ENCODE measurements at places on chromosomes 16 and 17. TPM values are rescaled to one million over a fixed set of nuclear protein-coding genes. Genes with fewer than 3 reads are reported as not detected.

MYH2 gene
- total RNA-seq = not detected

NPIPB6 gene
- total RNA-seq = 2.0 TPM

DNA sequence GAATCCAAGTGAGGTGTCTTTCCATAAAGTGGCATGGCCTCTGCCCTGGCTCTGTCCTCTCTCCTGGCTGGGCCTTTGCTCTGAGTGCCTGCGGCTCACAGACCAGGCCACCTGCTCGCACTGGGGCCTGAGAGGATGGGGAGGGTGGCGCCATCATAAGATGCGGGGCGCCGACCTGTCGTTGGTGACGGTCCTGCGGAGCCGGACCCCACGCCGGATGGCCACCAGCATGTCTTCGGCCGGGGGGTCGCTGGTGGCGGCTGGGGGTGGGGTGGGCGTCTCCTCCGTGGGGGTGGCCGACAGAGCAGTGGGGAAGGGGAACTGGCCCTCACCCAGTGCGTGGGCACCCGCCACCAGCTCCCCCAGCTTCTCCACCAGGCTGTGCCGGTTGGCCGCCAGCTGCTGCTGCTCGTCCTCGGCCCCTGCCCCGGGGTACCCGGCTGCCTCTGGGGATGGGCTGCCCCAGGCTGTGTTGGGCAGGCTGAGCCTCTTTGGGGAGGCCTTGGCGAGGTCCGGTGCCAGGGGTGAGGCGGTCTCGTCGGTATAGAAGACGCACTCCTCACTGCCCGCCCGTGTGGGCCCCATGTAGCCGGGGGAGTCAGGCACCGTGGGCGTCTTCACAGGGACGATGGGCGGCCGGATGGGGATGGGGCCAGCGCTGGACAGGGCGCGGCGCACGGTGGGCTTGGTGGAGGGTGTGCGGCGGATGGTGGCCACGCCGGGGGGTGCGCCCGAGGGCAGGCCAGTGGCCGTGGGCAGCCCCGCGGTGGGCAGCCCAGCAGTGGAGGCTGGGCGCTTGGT is 17.4 kb downstream of the IL34 start:
- no peak overlapping the region for H3K4me3 ChIP-seq
- H3K27me3 ChIP-seq = no peaks in the 10 kb centered on the region
- H3K27ac ChIP-seq = no peak overlapping the region
- no peaks in the 10 kb centered on the region for H3K4me1 ChIP-seq

RPRML gene
- 0.43 TPM for total RNA-seq

- H3K4me3 ChIP-seq = no peak overlapping the region
- no peaks in the 10 kb centered on the region for H3K36me3 ChIP-seq
- DNase-seq = no peak
- H3K4me1 ChIP-seq = no peaks in the 10 kb centered on the region
- no peak overlapping the region for H3K27ac ChIP-seq
- no peaks in the 10 kb centered on the region for H3K27me3 ChIP-seq
Observed at GRCh38 chr16:89748076-89748475, 26.7 kb downstream of the ZNF276 start.

TMEM100 gene
- total RNA-seq = 1.7 TPM

DNA sequence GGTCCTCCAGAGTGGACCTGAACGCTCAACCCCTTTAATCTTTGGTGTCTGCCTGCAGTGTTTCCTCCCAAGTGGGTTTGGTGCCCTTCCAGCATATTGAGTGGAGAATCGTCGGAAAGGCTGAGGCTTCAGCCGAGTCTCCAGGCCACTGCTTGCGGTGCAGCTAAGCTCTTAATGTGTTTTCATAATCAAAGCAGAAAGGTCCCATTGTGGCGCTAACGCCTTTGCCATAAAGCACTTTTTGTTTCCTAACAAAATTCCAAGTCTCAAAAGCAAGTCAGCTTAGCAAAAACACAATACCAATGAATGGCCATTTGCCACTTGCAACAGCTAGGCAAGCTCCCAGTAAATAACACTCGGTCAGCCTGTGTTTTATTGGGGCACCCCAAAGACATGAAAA is 57.6 kb downstream of the KSR1 start:
- no peak for DNase-seq
- H3K27ac ChIP-seq = no peak overlapping the region
- H3K4me1 ChIP-seq = peaks cover 27% of the 10 kb centered on the region
- H3K4me3 ChIP-seq = no peak overlapping the region

SLC6A2 gene
- 0.09 TPM for total RNA-seq

GRCh38 chr17:14201021-14201987 is 35.4 kb downstream of the CDRT15 start:
- no peaks in the 10 kb centered on the region for H3K27me3 ChIP-seq
- no peak for DNase-seq
- no peaks in the 10 kb centered on the region for H3K4me1 ChIP-seq
- H3K36me3 ChIP-seq = no peaks in the 10 kb centered on the region
- no peak overlapping the region for H3K4me3 ChIP-seq

KRT33B gene
- total RNA-seq = not detected

DHRS7C gene
- not detected for total RNA-seq

GRCh38 chr16:7731141-7731540 is 398.5 kb downstream of the RBFOX1 start:
- DNase-seq = no peak
- no peak overlapping the region for H3K4me3 ChIP-seq
- H3K36me3 ChIP-seq = no peaks in the 10 kb centered on the region
- no peak overlapping the region for H3K27ac ChIP-seq
- no peaks in the 10 kb centered on the region for H3K27me3 ChIP-seq

DNA sequence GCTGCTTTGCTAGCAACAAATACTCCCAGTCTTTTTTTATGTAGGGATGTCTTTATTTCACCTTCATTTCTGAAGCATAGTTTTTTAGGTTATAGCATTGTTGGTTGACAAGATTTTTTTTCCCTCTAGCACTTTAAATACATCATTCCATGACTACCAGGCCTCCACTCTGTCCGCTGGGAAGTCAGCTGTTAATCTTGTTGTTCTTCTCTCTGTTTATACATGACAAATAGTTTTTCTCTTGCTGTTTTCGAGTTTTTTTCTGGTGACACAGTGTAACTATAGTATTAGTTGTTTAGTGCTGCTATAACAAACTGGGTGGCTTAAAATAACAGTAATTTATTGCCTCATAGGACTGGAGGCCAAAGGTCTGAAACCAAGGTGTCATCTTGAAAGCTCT is 205.5 kb upstream of the CNTNAP4 start:
- no peak overlapping the region for H3K4me3 ChIP-seq
- no peak overlapping the region for H3K27ac ChIP-seq
- H3K27me3 ChIP-seq = no peaks in the 10 kb centered on the region
- no peaks in the 10 kb centered on the region for H3K36me3 ChIP-seq
- no peaks in the 10 kb centered on the region for H3K4me1 ChIP-seq
- DNase-seq = no peak

- no peaks in the 10 kb centered on the region for H3K27me3 ChIP-seq
- no peak for DNase-seq
- no peak overlapping the region for H3K27ac ChIP-seq
Observed at GRCh38 chr17:34619687-34620217, 40.4 kb downstream of the TMEM132E start.

GRCh38 chr16:8718851-8719680 is 44.6 kb downstream of the ABAT start:
- no peaks in the 10 kb centered on the region for H3K36me3 ChIP-seq
- H3K27ac ChIP-seq = peak overlapping the region; percentile 37
- DNase-seq = no peak
- peaks cover 18% of the 10 kb centered on the region for H3K4me1 ChIP-seq
- no peaks in the 10 kb centered on the region for H3K27me3 ChIP-seq
- H3K4me3 ChIP-seq = no peak overlapping the region

DNA sequence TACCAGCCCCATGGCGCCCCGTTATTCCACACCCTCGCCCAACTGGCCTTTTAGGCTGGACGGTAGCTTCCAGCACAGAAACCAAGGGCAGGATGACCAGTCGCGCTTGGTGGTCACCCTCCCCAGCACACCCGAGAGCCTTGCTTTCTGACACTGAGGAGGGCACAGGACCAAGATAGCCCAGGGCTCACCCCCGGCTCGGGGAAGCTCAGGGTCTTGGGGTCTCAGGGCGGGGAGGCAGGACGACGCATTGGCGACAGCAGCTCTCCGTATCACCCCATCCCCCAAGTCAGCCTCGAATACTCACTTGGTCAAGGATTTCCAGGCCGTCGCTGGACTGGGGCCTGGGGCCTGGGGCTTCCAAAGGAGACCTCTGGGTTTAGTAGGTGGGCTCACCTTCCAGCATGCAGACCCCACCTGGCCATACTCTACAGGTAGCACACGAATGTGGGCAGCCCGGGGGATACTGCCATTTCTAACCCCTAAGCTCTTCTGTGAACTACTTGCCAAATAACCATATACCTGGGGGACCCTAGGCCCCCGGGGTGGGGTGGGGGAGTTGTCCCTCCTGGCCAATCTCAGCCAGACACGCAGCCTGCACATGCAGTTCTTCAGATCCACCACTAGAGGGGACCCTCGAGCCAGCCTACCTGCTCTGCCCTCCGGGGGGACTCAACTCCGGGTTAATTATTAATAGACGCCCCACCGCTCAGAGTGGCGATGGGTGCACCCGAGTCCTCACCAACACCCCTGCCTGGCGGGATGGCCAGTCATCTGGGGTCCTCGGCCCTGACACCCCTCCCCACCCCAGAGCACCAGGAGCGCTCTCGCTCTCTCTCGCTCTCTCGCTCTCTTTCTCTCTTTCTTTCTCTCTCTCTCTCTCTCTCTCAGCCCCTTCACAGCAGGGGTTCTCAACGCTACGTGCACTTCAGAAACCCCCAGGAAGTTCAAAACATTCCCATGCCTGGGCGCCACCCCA is 30.0 kb downstream of the TBC1D16 start:
- peak; percentile 71 for DNase-seq
- H3K27ac ChIP-seq = no peak overlapping the region
- no peaks in the 10 kb centered on the region for H3K27me3 ChIP-seq
- H3K36me3 ChIP-seq = no peaks in the 10 kb centered on the region
- peak overlapping the region; percentile 1 for H3K4me3 ChIP-seq

CX3CL1 gene
- 21.3 TPM for total RNA-seq

ZFP3 gene
- total RNA-seq = 2.7 TPM
